NCI-H1092 (cell line): ENCODE measurements at places on chromosomes 13 and 19.
A peak's percentile ranks its signal among the peaks of the same experiment; 100 is the strongest.

DNA sequence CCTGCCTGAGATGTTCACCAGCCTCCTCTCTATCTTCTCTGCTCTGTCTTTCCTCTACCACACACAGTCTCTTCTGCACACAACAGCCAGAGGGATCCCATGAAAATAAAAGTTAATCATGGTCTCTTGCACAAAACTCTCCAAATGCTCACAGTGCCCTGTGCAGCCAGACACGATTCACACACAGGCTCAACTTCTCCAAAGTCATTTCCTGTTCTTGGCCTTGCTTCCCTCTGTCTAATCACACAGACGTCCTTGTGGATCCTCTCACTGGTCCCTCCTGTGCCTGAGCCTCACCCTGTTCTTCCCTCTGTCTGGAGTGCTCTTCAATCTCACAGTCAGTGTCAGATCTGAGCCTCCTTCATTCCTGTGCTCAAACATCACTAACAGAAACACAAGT lies 7.8 kb downstream of the SIGLEC12 start:
- DNase-seq: no peak

DNA sequence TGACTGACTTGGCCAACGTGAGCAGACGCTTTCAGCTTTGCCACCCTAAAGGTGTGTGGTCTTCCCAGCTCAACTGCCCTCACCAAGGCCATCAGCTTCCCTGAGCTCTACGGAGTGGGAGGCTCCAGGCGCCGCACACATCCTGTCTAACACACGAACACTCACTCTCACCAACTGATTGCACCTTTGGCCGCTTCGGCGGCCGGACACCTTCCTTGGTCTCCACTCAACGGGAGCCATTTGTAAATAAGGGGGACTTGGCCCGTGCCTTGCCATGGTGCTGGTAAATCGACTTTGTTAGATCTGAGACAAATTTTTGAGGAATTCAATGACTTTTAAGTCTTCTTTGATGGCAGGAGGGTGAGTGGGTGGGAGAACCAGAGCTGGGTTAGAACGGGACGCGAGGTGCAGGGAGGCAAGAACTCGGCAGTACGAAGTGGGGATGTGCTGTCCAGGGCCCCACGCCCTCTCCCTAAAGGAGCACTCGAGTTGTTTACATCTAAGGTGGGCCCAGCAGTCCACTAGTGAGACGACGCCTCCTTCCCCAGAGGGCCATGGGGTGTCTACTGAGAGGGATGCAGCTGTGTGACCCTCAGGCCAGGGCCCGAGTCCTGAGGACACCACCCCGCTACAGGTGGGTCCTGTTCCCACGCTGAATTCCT lies 4.4 kb downstream of the C13orf46 start:
- no peak for DNase-seq

DNA sequence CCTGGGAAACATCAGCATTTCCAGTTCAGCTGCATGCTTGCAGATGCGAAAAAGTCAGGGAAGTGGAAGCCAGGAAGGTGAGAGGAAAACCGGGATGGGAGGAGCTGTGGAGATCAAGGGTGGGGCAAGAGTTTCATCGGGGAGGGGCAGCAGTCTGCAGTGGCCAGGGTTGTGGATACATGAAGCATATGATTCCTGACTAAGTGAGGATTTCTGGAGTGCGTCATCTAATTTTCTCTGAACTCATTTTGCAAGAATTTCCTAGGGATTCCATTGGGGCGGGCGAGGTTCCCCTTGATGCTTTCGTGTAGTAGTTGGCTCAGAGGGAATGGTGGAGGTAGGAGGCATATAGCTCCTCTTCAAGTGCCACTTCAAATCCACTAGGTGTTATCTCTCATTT lies 344.1 kb upstream of the TMTC4 start:
- no peak for DNase-seq

- no peak for DNase-seq
Measured at GRCh38 chr19:41456342-41456918, 13.5 kb downstream of the ERICH4 start.

- DNase-seq: peak; percentile 48
Measured at GRCh38 chr13:23488442-23488841, 54.9 kb upstream of the SACS start.

- DNase-seq: no peak
Measured at GRCh38 chr19:3642987-3643673, 16.5 kb upstream of the CACTIN start.

DNA sequence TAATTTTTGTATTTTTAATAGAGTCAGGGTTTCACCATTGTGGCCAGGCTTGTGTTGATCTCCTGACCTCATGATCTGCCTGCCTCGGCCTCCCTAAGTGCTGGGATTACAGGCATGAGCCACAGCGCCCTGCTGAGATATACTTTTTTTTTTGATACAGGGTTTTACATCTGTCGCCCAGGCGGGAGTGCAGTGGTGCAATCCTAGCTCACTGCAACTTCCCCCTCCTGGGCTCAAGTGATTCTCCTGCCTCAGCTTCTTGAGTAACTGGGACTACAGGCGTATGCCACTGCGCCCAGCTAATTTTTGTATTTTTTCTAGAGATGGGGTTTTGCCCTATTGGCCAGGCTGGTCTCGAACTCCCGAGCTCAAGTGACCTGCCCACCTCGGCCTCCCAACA lies 2.0 kb downstream of the COLGALT1 start:
- DNase-seq: no peak

- no peak for DNase-seq
Measured at GRCh38 chr19:56905631-56906150, 65.2 kb upstream of the PEG3 start.

DNA sequence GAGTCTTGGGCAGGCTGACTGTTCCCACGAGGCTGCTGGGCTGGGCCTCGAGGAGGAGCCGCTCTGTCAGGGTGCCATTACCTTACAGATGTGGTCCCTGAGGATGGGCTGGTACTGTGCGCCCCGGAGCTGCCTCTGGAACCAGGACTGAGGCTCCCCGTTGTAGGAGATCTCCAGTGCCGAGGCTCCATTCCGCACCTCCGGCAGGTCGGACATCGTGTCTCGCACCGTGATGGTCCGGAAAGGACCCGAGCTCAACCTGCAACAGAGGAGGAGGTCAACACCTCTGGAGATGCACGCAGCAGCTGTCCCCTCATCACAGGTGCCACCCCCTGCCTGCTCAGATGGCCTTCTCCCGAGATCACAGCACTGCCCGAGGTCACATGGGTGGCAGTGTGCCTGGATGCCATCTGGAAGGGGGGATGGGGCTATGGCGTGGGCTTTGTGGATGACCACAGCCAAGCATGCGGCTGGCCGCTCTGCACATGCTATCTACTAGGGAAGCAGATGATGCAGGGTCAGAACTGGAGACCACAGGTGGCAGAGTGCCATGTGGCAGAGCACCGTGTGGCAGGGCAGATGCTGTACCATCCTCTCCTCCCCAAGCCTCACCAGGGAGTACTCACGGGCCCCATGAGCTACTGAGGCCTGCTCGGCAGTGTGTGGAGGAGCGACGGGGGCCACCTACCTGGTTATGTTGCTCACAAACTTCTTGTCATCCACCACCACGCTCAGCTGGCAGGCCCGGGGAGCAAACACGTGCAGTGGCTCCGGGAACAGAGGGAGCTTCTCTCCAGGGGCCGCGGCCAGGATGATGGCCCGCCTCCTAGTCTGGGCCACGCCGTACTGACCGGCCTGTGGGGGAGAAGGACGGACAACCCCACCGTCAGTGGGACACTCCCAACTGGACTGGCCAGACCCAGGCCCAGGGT lies 18.3 kb upstream of the EIF3G start:
- no peak for DNase-seq

DNA sequence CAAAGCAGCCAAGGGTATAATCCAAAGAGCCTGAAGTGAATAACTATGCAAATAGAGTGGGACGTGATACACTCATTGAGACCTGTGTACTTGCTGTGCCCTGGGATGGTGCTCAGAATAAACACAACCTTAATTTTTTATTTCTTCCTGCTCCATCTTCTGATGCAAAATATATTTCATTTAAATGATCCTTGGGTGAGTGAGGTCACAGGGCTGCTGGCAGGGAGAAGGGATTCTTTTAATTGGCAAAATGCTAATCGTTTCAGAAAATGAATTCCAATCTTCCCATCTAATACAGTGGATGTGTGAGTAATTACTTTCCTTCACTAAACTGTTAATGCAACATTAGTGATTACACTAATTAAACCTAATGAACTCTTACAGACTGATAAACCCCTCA lies 63.5 kb downstream of the SIAH3 start:
- DNase-seq: no peak

- DNase-seq: no peak
Measured at GRCh38 chr13:28983641-28984040, 163.5 kb downstream of the MTUS2 start.

DNA sequence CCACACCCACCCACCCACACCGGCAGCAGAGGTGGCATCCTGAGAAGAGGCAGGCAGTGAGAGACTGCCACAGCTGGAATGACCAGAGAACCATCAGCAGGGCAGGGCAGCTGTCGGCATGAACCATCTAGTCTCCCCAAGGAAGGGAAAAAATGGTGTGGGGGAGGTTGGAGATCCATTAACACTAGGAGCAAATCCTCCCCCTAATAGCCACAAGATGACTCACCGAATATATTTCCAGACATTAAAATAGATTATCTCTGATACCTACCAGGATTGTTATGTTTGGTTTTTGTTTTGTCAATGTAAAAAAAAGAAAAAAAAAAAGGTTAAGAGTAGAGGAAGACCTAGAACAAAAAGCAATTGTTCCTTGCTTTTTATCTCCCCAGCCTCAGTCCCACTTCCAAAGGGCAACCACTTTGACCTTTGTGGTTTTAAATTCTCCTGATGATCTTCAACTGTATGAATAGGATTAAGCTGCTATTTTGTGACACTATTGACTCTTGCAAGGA lies 34.2 kb downstream of the THSD1 start:
- no peak for DNase-seq

GRCh38 chr13:65342541-65343337 lies 1887.4 kb downstream of the PCDH9 start:
- DNase-seq: no peak

- no peak for DNase-seq
Measured at GRCh38 chr13:79749566-79749965, 268.6 kb downstream of the NDFIP2 start.

- DNase-seq: peak; percentile 96
Measured at GRCh38 chr13:93248627-93249047, 22.0 kb downstream of the GPC6 start.

DNA sequence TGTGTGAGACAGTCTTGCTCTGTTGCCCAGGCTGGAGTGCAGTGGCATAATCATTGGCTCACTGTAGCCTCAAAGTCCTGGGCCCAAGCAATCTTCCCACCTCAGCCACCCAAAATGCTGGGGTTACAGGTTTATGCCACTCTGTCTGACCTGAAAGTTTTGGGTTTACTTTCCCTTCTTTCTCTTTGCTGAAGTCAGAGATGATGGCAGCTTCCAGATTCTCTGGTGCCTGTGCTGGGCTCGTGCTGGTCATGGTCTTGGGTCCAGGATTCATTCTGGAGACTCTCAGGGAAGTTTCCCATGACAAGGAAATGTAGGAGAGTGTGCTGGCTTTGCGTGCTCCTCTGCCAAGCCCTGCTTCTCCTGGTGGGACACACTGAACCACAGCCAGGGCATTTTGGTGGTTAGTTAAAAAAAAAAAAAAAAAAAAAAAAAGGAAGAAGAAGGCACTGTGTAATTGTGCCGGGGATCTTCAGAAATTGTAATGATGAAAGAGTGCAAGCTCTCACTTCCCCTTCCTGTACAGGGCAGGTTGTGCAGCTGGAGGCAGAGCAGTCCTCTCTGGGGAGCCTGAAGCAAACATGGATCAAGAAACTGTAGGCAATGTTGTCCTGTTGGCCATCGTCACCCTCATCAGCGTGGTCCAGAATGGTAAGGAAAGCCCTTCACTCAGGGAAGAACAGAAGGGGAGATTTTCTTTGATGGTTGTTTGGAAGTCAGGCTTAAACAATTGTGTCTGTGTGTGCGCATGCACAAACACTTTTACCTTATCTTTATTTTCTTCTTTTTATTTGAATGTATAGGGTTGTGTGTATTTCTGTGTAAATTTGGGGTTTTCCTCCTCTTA lies at the start of gene ALOX5AP:
TSS of gene ALOX5AP (plus strand) at position 519 of the 847 bp plus-strand sequence. CDS start at position 582, 63 bp downstream.
- DNase-seq: no peak

GRCh38 chr13:26007261-26008125 lies 44.3 kb downstream of the SHISA2 start:
- no peak for DNase-seq

DNA sequence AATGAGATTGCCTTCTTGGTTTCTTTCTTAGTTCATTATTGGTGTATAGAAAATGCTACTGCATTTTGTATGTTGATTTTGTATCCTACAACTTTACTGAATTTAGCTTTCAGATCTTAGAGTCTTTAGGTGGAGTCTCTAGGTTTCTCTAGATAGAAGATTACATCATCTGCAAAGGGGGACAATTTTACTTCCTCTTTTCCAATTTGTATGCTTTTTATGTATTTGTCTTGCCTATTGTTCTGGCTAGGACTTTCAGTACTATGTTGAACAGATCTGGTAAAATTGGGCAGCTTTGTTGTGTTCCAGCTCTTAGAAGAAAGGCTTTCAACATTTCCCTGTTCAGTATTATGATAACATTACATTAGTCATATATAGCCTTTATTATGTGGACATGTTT lies 101.0 kb upstream of the SPRY2 start:
- DNase-seq: no peak

GRCh38 chr13:51297556-51297955 lies 41.9 kb upstream of the SERPINE3 start:
- DNase-seq: no peak

- no peak for DNase-seq
Measured at GRCh38 chr13:74114641-74115040, 19.6 kb downstream of the KLF12 start.

- no peak for DNase-seq
Measured at GRCh38 chr13:44022196-44022595, 142.5 kb downstream of the LACC1 start.

- no peak for DNase-seq
Measured at GRCh38 chr13:46773541-46773940, 23.4 kb downstream of the ESD start.

GRCh38 chr13:100674572-100674871 lies at the start of gene TMTC4:
Gene TMTC4, minus strand, starts transcription at chr13:100674795. Its CDS starts 4,433 bp downstream, at chr13:100670362.
- no peak for DNase-seq

DNA sequence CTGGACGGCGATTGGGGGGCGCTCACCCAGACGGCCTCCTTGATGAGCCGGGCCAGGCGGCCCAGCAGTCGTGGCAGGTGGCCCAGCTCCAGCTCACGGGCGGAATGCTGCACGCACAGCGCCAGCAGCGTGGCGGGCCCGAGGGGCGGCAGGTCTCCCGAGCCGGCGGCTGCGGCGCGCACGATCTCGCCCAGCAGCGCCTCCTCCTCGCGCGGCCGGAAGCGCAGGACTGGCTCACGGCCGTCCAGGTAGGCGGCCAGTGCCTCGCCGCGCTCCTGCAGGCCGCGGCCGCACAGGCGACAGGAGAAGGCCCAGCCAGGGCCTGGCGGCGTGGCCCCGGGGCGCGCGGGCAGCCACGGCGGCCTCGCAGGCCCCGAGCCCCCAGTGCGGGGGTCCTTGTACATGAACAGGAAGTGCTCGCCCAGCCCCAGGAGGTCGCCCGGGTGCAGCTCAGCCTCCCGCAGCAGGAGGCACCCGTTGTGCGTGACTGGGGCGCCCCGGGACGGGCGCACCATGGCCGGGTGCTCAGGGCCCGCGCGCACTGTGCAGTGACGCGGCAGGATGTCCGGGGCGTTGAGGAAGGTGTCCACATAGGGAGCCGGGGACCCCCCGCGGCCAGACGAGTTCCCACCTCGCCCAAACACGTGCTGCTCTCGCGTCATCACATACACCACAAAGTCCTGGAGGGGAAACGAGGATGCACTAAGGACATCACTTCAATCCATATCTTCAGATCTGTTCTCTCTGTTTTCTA lies 9.6 kb upstream of the MAMSTR start:
- DNase-seq: no peak

- DNase-seq: no peak
Measured at GRCh38 chr13:111949311-111949710, 117.6 kb upstream of the SOX1 start.

GRCh38 chr13:35255241-35255640 lies 221.2 kb downstream of the MAB21L1 start:
- DNase-seq: no peak

- no peak for DNase-seq
Measured at GRCh38 chr19:49064768-49065611, at the start of gene NTF4. Gene NTF4, minus strand, starts transcription at chr19:49064818. Its CDS starts 2,821 bp downstream, at chr19:49061997.
